Mucosa of descending colon (tissue), 3 donors: ENCODE measurements at places on chromosomes 16 and 17. TPM values are rescaled to one million over a fixed set of nuclear protein-coding genes. Genes with fewer than 3 reads are reported as not detected.
A peak's percentile ranks its signal among the peaks of the same experiment; 100 is the strongest.

- no peak for DNase-seq
Measured at GRCh38 chr16:57774705-57775285, 27.5 kb downstream of the KIFC3 start.

DNA sequence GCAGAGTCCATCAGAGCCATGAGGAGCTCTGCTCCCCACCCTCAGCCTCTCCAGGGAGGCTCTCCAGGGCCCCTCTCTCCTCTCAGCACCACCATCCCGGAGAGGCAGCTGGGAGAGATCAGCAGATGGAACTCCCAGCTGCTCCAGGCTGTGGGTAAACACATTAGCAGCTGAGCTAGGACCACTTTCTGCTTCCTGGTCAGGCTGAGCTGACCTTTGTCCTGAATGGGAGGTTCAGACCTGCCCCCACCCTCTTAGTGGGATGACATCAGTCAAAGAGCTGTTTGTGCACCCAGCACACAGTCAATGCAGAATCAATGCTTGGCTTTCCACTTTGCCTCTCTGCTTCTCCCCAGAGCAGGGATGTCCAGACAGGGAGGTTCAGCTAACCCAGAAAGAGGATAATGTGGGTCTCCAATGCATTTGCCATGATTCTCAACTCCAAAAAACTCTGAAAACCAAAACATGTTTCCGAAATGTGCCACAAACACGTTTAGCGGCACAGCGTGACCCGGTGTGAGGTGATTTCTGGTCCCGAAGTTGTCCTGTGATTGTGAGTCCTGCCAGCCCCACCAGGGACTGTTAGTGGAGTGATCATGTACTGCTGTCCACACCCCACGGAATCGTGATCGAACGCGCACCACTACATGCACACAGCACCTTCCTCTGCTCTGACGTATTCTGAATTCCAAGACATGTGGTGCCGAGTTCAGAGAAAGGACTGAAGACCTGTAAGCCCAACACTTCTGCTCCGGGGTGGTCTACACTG, 6.7 kb downstream of the GPR142 start:
- DNase-seq, result peak; percentile 61

- no peak for DNase-seq
Measured at GRCh38 chr17:83086199-83086880, 6.9 kb downstream of the METRNL start.

DNA sequence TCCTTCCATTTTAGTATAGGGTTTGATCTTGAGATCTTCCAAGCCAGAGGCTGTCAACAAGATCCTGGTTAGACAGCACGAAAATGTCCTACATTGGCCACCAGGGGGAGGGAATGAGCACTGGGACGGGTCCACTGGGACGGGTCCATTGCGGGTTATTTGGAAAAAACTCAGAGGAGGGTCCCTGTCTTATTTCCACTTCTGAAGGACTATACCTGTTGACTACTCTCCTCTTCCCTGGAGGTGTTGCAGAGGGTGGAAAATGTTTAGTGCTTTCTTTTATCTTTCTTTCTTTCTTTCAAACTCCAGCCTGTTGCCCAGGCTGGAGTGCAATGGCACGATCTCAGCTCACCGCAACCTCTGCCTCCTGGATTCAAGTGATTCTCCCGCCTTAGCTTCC, 2.5 kb downstream of the TTLL6 start:
- DNase-seq, result peak; percentile 71

DNA sequence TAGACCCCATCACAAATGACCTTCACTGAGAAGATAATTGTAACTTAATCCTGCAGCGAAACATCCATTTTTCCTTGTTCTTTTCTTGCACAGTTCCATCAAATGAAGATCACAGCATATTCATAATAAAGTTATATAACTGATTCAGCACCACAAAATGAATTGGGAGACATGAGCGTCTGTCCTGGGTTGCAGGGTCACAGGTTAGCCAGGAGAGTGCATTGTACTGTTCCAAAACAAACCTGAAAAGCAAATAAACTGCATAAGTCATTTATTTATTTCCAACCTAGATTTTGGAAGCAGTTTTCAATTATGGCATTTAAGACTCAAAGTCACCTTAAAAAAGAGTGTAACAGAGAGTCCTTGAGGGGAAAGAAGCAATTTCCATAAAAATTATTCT, 18.6 kb upstream of the INTS2 start:
- DNase-seq, result no peak

GRCh38 chr16:30998852-30999761, 11.3 kb downstream of the STX1B start:
- no peak for DNase-seq

GRCh38 chr17:20121359-20122253, 112.4 kb downstream of the SPECC1 start:
- peak; percentile 87 for DNase-seq

GRCh38 chr17:19317359-19318095, 45.0 kb downstream of the B9D1 start:
- peak; percentile 85 for DNase-seq

The MGAT5B gene
- total RNA-seq, result 0.65 TPM

The ZNF213 gene
- 18.1 TPM for total RNA-seq

The ADAM11 gene
- total RNA-seq, result 0.17 TPM

The CDH5 gene
- total RNA-seq, result 5.5 TPM
